ENCODE measurements at places on chromosomes 6 and 20.

DNA sequence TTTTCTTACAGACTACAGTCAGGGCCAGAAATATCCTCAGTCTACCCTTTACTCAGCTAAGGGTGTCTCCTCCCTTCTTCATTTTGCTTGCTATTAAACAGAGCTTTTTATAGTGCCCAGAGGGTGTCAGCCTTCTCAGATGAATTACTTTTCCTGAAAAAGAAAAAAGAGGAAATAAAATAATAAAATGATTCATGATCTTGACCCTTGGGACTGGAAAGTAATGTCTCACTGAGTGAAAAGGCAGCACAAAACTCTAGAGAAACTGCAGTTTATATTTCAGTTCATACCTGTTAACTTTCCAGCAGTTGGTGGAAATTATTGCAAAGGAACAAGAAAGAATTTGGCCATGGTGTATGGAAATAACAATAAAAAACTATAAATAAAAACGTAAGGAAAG, 170.6 kb downstream of the IBTK start:
- DNase-seq, result no peak

DNA sequence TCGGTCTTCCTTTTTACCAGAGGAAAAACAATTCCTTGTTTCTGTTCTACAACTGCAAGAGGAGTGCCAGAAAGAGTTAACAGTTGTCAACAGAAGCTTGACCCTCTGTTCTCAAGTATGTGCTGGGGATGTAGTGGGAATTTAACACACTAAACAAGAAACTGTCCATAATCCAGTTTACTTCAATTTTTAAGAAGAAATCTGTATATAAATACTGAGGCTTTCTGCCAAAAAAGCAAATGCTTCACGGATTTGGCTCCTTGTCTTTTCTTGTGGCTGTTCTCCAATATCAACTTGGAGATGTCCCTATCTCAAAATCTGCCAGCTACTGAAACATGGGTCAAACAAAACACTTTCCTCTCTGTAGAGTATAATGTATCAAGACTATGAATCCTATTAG, 26.8 kb downstream of the REV3L start:
- no peak for DNase-seq

DNA sequence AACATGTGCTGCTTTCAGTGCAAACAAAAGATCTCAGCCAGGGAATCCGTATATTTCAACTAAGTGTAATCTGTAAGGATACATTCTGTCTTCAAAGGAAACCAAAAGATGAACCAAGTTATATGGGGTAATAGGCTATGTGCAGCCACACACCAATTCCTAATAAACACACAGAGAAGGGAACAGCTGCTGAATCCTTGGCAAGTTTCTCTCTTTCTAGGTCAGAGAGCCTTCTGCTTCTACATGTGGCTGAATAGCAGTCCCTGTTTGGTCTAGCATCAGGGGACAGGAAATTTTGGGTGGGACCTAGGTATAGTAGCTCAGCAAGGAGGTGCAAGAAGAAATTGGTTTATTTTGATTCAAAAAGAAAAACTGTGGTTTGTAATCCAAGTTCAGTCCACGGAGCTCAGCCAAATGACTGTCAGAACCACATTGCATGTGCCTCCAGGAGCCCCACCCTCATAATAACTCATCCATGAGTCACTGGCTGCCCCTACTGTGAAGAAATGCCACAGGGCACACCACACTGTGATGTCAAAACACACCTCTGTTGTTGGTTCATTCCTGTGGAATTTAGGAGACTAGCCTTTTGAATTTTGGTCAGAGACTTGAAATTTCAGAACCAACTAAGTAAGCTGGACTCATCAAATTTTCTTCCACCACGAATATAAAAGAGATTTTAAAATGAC, 21.1 kb downstream of the SPTLC3 start:
- no peak for DNase-seq

- peak; percentile 16 for DNase-seq
Observed at GRCh38 chr6:26065952-26066380, 21.3 kb upstream of the HFE start.

DNA sequence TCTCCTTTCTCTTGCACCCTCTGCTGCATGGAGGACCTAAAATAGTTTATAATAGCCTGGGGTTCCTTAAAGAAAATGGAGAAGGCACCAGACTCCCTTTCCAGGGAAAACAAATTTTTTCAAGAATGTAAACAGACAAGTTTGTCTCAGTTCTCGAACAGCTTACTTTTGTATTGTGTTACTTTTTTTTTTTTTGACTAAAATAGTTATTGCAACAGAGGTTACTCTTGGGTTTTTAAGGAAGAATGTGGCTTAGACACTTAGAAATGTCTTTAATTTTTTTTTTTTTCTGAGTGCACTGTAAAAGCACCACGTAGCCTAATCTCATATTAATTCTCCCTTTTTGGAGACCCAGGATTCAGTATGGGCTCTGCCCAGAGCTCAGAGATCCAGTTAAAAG, 148.7 kb upstream of the CARMIL1 start:
- no peak for DNase-seq

DNA sequence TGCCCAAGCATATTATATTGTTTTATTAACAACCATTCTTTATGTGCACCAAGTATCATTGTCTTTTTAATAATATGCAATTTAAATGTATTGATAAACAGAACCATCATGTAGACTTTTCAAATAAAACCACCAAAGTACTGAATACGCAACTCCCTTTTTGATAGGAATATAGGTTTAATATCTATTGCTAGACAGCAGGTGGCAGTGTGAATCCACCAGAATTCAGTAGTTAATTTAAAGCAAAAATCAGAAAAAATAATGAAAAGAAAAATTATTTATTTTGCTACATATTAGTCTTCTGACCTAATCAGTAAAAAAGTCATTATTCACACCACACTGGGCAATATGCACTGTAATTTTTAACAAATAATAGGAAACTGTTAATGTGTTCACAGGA, 143.7 kb downstream of the KLHL32 start:
- DNase-seq, result no peak

- DNase-seq, result no peak
Observed at GRCh38 chr6:140548366-140548765, 1173.9 kb upstream of the CITED2 start.

DNA sequence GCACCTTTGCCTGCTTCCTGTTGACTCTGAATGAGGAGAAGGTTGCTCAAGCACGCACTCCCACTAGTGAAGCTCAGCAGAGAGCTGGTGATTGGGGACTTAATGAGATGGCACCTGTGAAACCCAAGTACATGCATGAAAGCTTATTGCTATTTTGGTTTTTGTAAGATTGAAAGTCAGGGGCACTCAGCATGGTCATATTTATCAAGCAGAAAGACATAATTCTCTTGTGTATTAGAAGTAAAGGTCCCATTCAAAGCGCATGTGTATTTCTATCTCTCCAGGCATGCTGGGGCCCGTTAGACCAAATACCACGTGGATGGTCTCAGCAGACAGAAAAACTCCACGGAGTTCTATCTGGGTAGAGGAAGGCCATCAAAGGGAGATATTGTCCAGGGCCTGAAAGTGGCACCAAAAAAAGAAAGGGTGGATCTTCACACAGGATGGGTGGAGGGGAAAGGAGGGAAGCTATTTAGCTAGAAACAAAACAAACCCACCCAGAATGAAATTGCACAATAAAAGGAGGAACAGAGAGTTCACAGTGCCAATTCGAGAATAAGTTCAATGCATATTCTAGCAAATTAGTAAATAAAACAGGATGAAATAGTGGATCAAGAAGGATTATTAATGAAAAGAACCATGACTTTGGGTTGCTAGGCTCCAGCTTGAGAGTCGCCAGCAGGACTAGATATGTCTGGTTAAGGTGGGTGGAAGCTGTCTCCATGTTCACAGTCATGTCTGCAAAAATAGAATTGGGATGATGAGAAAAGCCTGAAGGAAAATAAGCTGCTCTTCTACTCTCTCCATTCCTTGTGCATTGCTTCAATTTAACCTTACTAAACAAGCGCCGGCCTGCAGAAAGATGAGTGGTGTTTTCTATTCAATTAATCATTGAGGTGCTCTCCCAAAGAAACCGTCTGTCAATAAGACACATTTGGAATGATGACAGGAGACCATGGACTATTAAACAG, 224.9 kb upstream of the DTNBP1 start:
- DNase-seq, result no peak

- DNase-seq, result no peak
Observed at GRCh38 chr6:53628354-53629119, 37.0 kb downstream of the KLHL31 start.

- no peak for DNase-seq
Observed at GRCh38 chr20:3165473-3166337, 6.0 kb upstream of the FASTKD5 start.

DNA sequence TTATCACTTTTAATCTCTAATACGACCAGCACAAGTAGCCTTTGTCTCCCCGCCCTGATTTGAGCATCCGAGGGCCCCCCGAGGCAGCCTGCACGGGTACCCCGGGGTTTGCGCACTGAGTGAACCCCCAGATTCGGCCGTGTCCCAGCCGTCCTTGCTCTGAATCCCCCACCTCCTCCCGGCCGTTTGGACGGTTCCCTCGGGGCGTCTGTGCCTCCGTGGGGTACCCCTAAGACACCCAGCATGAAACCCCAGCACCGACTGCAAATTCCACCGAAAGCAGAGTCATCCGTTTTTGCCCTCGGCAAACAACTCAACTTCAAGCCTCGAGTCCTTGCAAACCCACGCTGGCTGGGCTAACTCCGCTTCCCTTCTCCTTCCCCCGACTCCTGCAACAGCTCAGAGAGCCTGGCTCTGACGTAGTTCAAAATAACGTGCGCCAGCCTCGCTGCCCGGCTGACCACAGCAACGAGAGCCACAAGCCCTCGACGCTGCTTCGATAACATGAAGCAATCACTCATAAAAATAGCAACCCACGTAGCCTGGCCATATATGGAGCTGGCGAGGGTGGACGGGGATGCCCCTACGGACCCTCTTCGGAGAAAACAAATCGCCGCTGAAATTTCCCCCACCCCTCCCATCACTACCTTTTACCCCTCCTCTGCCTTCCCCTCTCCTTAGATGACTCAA, 764 bp upstream of the SNAP25 start:
- no peak for DNase-seq

GRCh38 chr6:44022296-44022661, 105.0 kb downstream of the MRPL14 start:
- no peak for DNase-seq

- no peak for DNase-seq
Observed at GRCh38 chr20:4916971-4917881, 84.1 kb downstream of the SLC23A2 start.

DNA sequence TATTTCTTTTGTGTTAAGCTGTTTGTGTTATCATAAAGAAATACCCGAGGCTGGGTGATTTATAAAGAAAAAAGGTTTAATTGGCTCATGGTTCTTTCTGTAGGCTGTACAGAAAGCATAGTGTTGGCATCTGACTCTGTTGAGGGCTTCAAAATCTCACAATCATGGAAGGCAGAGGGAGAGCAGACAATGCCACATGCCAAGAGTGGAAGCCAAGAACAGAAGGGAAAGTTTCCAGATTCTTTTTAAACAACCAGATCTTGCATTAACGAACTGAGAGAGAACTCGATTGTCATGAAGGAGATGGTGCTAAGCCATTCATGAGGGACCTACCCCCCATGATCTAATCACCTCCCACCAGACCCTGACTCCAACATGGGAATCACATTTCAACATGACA, 290.1 kb downstream of the BMP2 start:
- no peak for DNase-seq

DNA sequence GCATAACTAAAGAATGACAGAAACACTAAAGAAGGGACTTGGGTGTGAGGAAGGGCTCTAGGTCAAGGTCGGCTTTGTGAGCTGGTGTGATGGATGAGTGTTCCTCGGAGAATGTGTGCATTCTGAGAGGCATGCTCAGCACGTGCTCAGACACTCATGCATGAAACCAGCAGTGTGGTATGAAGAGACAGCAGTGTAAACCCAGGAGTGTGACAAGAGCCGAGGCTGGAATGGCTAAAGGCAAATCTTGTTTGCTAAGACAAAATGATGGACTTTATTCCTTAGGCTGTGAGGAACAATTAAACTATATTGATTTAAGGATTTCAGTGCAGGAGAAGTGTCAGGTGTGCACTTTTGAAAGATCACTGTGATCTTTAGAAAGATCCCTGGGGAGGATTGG, 107.4 kb upstream of the MAP7 start:
- no peak for DNase-seq

DNA sequence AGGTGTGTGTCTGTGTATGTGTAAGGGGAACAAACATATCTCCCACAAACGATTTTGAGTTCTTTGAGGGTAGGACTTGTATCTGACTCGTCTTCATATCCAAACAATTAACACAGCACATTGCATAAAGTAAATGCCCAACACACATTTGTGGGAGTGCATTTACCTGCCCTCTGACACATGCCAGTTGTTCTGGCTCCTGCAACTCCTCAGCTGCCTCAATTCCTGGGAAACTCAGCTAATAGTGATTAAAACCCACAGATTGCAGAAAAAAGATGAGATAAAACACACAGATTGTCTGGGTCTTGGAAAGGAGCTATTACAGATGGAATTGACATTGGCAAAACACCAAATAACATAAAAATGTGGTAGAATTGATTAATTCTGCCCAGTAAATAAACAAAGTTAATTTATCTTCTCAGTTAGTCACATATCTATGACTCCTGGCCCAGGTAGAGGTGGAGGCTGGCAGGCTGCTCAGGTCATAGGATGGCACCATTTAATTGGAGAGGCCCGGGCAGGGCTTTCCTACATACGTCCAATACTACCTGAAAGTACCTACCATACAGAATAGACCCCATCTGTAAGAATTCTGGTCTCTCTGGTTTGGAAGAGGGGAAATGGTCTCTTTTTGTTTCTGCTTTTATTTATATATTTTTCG, 71.5 kb upstream of the IFNGR1 start:
- no peak for DNase-seq

- DNase-seq, result no peak
Observed at GRCh38 chr6:134766497-134766896, 183.4 kb downstream of the ALDH8A1 start.

DNA sequence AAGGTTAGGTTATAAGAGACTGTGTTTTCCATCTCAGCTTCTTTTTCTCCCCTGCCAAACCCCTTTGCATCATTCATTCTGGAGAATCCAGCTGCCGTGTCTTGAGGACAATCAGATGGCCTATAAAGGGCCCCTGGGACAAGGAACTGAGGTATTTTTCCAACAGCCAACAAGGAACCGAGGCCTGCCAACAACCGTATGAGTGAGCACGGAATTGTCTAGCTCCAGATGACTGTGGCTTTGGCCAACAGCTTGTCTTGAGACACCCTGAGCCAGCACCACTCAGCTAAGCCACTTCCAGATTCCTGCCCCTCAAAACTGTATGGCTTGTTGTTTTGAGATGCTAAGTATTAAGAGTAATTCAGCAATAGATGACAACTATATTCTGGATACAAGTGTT, 433.7 kb upstream of the HSF2 start:
- no peak for DNase-seq

Data from activated T-helper 9 cell treated with anti-CD3 and anti-CD28 coated beads, Interleukin-2, amount 50 U/mL, for 16 hours (primary cell).